DMS 273 treated with DMSO at 0.1 percent for 48 hours (cell line): ENCODE measurements at places on chromosomes 7 and 10.

- DNase-seq, result no peak
Observed at GRCh38 chr10:12338981-12339380, 10.4 kb upstream of the CAMK1D start.

GRCh38 chr7:93015779-93016481, 101.8 kb downstream of the SAMD9 start:
- DNase-seq, result no peak

DNA sequence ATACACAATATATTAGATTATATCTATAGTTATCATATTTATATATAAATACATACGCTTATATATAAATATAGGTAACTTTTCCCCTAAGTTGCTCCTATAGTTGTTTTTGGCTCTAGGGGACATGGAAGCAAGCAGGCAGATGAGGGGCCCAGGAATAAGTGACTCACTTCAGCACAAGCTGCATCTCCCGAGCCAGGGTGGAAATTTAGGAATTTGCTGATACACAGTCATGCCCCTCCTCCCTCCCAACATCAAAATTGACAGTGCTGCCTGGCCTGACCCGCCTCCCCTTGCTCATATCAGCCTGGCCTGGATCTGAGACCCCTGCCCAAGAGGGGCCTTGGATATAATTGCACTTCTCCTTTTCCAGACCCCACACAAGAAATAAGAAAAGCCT, 33.8 kb downstream of the MKI67 start:
- no peak for DNase-seq

DNA sequence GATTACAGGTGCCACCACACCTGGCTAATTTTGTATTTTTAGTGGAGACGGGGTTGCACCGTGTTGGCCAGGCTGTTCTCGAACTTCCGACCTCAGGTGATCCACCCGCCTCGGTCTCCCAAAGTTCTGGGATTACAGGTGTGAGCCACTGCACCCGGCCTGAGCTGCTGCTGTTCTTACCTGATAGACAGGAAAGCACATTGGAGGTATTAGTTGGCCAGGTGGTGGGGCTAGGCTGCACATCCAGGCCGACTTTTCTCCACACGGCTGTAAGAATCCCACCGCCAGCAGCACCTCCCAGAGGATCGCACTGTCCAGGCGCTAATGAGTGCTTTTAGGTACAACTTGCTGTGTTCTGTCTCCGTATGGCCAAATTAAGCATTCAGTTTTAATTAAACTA, 112.6 kb downstream of the WDR37 start:
- no peak for DNase-seq

GRCh38 chr7:115088893-115089292, 167.0 kb downstream of the MDFIC start:
- DNase-seq, result no peak

GRCh38 chr7:155862123-155862892, 50.0 kb upstream of the SHH start:
- DNase-seq, result no peak

- DNase-seq, result no peak
Observed at GRCh38 chr7:137545059-137545716, 201.7 kb upstream of the PTN start.

DNA sequence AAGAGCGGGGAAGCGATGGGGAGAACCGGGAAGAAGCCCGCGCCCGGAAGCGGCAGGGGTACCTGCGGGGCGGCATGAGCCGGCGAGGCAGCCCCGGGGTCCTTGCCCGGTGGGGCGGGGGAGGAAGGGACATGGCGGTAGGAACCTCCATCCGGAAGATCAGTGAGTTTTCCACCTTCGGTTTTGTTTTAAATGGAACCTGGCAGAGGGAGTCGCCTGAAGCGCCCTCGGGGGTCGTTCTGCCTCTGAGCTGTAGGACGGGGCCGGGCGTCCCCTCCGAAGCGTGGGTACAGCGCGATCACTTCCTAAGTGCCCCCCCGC, 471 bp downstream of the PFKP start:
- no peak for DNase-seq

DNA sequence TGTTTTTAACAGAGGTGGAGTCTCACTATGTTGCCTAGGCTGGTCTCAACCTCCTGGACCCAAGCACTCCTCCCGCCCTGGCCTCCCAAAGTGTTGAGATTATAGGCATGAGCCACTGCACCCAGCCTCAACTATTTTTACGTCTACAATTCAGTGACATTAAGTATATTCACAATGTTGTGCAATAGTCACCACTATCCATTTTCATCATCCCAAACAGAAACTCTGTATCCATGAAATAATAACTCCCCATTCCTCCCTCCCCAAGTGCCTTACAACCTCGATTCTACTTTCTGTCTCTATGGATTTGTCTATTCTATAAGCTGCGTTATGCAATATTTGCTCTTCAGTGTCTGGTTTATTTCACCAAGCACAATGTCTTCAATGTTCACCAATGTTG, 20.3 kb upstream of the ZNRF2 start:
- DNase-seq, result no peak

DNA sequence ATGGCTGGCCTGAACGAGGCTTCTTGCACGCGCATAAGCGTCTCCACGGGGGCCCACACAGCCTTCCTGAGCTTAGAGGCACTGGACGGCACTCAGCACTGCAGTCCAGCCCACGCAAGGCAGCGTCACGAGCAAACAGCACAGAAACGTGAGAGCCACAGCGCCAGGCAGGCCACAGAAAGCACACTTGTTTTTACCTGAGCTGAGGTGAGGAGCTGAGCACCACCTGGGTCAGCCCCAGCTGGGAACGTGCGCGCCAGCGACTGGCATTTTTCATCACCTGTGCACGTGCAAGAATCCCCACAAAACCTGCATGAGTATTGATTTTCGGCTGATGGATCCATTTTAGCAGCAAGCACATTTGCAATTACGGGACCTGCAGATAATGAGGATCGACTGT, 26.7 kb downstream of the IQCE start:
- no peak for DNase-seq

- no peak for DNase-seq
Observed at GRCh38 chr7:90841759-90842429, 245.8 kb downstream of the CDK14 start.
